ENCODE measurements at places on chromosomes 4 and X.
A peak's percentile ranks its signal among the peaks of the same experiment; 100 is the strongest.

- DNase-seq = no peak
Measured at GRCh38 chrX:134541906-134542305, 81.9 kb downstream of the HPRT1 start.

DNA sequence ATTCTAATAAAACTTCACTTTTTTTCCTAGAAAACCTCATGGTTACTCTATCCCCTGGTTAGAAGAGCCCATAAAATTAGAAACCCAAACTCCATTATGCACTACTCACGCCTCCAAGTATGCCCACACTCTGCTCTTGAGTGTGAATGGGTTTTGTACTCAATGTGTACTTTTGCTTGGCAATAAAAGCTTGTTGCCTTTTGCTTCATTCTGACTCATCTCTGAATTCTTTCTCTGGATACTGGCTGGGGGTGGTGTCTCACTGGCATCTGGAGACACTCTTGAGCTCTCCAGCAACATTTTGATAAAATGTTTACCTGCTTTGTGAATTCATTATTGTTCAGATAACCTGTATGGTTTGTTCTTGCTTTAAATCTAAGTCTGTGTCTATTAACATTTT lies 963.3 kb downstream of the TRAM1L1 start:
- no peak for DNase-seq

- DNase-seq = no peak
Measured at GRCh38 chr4:124635331-124635730, 77.2 kb downstream of the ANKRD50 start.

GRCh38 chr4:140955641-140956040 lies 177.6 kb downstream of the RNF150 start:
- no peak for DNase-seq

DNA sequence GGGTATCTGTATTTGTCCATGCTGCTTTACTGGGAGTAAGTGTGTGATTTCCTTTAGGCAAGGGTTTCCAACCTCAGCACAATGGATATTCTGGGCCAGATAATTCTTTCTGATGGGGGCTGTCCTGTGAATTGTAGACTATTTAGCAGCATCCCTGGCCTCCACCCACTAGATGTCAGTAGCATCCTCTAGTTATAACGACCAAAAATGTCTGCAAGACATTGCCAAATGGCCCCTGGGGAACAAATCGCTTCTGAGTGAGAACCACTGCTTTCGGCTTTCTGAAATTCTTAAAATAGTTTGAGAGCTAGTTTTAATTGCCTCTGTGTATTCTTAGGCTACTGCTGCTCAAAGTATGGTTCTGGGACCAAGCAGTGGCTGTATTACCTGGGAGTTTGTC lies 81.2 kb upstream of the GPM6B start:
- no peak for DNase-seq

GRCh38 chrX:128106630-128107029 lies 54.4 kb upstream of the ACTRT1 start:
- DNase-seq = no peak

DNA sequence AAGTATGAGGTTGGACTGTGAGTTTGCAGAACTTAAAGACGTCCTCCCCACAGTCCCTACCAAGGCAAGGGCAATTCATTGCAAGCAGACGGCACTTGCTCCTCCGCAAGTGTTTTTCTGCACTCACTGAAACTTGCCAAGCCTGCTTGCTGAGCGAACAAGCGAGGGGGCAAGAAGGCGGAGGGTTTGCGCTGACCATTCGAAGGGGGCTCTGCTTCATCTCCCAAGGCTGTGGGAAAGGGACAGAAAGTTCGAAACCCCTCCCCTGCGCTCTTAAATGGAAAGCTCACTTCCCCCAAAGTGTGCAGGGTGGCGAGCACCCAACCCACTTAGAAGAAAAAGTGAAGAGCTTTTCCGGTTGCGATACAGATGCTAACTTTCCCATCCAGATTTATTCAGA lies 1.4 kb downstream of the MID1 start:
- no peak for DNase-seq

- peak; percentile 78 for DNase-seq
Measured at GRCh38 chr4:169665046-169665737, 44.8 kb downstream of the CLCN3 start.

DNA sequence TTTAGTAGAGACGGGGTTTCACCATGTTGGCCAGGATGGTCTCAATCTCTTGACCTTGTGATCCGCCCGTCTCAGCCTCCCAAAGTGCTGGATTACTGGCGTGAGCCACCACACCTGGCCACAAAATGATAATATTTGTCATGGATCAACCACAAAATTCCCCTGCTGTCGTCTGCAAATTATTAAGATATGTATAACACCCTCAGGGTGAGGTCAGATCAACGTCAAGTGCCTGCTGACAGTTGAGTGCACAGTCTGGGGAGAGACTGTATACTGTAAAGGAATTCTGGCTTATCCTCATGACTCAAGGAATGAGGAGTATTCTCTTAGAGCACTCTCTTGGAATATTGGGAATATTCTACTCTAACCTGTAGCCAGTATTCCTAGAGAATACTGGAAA lies 11.2 kb downstream of the EPGN start:
- no peak for DNase-seq

GRCh38 chr4:102500696-102501446 lies at the start of gene NFKB1:
TSS of gene NFKB1 (plus strand) at chr4:102501359. CDS start at chr4:102525519, 24,160 bp downstream.
- DNase-seq = peak; percentile 10
